ENCODE measurements at places on chromosomes 2 and 18.
A peak's percentile ranks its signal among the peaks of the same experiment; 100 is the strongest.

- DNase-seq: no peak
Observed at GRCh38 chr2:238914648-238915015, 66.7 kb downstream of the TWIST2 start.

DNA sequence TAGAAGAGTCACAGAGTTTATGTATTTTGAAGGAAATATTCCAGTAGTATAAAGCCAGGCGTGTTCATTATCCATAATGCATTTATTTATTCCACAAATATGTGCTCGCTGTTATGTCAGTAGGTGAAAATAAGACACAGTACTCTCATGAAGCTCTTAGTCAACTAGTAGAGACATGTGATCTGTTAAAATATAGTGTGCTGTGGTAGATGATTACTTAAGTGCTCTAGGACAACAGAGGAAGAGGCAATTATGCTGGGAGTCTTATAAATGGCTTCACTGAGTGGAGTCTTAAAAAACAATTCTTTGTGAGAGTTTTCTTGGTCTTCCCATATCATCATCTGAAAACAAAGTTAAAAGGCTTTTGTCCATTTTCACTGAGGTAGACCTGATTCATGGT is 457.3 kb downstream of the XIRP2 start:
- no peak for DNase-seq

- DNase-seq: no peak
Observed at GRCh38 chr18:10316778-10317177, 137.7 kb upstream of the APCDD1 start.

DNA sequence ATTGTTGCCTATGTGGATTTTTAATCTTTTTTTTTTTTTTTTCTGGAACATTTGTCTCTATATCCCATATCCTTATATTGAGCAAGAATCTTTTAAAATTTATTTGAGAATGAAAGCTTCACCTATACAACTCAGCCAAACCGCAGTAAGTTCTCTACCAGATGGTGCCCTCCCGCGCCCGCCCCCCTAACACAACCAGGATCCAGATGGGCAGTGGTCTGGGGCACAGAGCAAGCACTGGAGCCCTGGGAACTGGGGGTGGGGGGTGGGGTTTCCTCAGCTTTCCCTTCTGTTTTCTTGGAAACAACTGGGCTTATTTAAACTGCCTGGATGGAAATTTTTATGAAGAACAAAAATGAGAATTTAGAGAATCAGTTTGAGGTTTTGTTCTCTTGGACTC is 74.6 kb downstream of the ACAA2 start:
- no peak for DNase-seq

- peak; percentile 9 for DNase-seq
Observed at GRCh38 chr18:38575648-38576047, 1010.0 kb upstream of the CELF4 start.

DNA sequence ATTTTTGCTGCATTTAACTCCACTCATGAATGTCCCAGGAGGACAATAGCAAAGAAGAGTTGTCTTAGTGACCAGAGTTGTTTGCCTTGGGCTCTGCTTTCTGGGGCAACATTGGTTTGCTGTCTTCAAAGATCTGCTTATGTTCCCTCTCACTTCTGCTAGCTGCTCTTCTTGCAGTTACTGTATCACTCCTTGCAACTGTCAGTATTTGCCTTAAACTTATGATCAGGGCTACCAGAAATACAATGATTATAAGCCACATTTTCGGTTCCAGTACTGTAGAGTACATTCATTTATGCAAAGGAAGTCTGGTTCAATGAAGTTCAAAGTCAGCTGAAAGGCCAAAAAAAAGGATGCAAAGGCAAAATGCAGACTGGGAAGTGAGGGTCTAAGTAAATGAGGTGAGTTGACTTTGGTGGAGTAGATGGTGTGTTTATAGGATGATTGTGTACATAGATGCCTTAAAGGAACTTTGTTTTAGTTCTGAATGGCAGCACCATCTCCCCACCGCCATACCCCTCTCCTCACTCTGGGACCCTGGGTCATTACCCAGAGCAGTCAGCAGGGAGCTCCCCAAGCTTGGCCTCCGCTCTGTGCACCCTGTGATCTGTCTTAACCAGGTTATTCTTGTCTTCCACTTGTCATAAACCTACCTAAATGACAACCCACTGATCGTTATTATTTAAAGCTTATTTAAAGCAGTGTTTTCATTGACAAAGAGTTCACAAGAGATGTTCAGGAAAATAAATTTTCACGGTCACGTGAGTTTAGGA is 236.0 kb downstream of the DOK6 start:
- DNase-seq: peak; percentile 5

DNA sequence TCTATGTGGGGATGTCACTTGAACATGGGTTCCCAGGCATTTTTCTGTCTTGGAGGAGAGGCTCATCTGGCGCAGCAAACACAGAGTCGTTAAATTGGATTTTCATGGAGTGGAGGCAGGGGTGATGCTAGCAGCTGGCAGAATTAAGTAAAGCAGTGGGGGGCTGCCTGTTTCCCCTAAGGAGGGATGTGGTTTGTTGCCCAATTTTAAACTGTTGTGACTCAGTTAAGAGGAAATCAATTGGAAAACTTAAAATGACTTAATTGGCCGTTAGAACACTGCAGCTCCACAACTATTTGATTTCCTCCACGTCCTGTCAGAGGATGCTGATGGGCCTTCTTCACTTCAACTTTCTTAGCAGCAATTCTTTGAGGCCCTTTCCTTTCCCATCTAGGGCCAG is 354.1 kb upstream of the ATP5MC3 start:
- no peak for DNase-seq

- no peak for DNase-seq
Observed at GRCh38 chr2:19673213-19673791, 228.5 kb downstream of the TTC32 start.

GRCh38 chr2:150917961-150918713 is 343.5 kb downstream of the RBM43 start:
- DNase-seq: no peak

Data from activated CD4-positive, alpha-beta T cell treated with anti-CD3 and anti-CD28 coated beads, Interleukin-10, Interleukin-2, amounts not matched to agents 100 ng/mL and 50 ng/mL, durations not matched to agents 16 hours and 8 hours (primary cell).